GM12892 (cell line): ENCODE measurements at places on chromosomes 5 and 9.
A peak's percentile ranks its signal among the peaks of the same experiment; 100 is the strongest.

DNA sequence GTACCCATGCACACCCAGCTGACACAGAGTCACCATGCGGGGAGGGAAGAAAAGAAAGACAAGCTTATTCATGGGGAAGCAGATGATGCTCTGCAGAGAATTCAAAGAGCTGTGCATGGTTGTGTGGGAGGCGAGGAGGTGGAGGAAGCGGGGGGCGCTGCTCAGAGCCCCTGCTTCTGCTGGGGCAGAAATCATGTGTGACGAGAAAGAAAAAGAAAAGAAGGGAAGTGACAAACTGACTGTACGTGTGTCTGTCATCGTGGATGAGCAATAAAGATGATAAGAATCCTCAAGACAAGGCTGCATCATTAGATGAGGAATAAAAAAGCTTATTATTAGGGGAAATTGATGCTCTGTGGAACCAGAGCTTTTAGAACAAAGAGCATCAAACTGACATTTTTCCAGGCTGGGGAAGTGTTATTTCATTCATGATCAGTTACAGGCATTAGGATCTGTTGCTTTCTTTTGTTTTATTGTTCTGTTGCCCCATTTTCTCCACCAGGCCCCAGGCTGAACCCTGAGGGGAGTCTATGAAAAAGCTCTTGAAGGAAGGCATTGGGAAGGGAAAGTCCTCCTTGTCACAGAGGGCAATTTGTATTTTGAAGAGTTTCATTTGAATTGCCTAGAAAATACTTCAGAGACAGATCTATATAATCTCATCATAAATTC, 20.3 kb upstream of the SH3RF2 start:
- DNase-seq: no peak

DNA sequence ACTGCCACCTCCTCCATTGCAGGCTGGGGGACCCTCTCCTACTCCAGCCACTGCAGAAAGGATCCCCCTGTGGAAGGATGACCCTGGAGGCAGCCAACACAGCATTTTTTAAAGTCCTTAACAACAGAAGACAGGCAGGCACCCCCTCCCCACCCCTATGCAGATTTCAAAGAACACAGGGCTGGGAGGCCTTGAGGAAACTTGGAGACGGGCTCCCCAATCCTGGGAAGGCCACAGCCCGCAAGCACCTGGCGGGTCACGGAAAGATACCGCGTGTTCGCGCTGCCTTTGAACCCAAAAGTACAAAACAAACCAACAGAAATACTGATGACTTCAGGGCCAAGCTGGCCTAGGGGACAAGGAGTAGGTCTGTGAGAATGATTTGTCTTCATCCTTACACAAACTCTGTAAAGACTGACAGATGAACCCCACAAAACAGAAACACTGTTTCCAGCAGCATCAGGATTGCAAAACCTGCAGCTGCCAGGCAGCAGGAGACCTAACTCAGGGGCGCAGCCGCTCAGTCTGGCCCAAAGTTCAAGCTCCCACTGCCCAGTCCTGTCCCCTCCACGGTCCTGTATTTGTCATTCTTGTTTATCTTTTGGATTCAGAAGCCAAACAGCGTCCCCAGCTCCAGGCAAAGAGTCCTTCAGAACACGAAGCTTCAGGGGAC, 13.8 kb downstream of the VAV2 start:
- DNase-seq: no peak

- no peak for DNase-seq
Measured at GRCh38 chr5:71969460-71969859, 137.8 kb upstream of the MAP1B start.

DNA sequence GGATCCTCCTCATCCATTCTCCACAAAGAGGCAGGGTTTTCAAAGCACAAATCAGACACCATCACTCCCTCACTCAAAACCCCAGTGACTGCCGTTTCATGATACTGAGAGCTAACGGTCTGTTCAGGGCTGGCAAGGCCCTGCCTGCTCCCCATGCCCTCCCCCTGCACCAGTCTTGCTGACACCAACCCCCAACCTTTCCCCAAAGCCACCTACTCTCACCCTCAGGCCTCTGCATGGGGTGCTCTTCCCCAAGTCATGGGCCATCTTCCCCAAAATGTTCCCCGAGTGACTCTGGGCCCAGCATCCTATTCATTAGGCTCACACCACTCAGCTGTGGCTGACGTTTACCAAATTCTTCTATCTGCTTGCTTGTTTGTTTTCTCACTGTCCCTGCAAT, 21.7 kb upstream of the OLFM1 start:
- DNase-seq: no peak

DNA sequence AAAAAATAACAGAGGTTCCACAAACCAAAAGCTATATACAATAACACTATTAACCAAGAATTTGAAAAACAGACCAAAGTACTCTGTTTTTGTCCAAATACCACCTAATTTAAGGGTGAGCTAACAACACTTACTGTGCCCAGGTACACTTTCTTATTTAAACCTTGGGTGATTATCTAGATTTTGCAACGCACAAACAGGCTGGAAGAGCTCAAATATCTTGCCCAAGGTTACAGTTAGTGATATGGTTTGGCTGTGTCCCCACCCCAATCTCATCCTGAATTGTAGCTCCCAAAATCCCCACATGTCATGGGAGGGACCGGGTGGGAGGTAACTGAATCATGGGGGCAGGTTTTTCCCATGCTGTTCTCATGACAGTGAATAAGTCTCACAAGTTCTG, 58.9 kb downstream of the CDK5RAP2 start:
- no peak for DNase-seq

- no peak for DNase-seq
Measured at GRCh38 chr5:3511934-3512333, 83.7 kb upstream of the IRX1 start.

GRCh38 chr5:59887274-59887673, 6.3 kb downstream of the PDE4D start:
- DNase-seq: no peak

- no peak for DNase-seq
Measured at GRCh38 chr5:6886866-6887265, 173.6 kb downstream of the TENT4A start.

GRCh38 chr5:123107343-123108244, 18.6 kb downstream of the PRDM6 start:
- DNase-seq: no peak

GRCh38 chr9:137429974-137430722, 7.0 kb downstream of the NOXA1 start:
- peak; percentile 74 for DNase-seq

DNA sequence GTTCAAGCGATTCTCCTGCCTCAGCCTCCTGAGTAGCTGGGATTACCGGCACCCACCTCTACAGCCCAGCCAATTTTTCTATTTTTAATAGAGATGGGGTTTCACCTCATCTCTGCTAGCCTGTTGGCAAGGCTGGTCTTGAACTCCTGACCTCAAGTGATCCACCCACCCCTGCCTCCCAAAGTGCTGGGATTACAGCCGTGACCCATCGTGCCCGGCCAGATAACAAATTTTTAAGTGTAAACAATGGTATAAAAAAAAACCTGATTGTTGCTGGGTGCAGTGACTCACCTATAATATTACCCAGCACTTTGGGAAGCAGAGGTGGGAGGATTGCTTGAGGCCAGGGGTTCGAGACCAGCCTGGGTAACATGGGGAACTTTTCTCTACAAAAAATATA, 28.0 kb upstream of the N4BP3 start:
- no peak for DNase-seq

DNA sequence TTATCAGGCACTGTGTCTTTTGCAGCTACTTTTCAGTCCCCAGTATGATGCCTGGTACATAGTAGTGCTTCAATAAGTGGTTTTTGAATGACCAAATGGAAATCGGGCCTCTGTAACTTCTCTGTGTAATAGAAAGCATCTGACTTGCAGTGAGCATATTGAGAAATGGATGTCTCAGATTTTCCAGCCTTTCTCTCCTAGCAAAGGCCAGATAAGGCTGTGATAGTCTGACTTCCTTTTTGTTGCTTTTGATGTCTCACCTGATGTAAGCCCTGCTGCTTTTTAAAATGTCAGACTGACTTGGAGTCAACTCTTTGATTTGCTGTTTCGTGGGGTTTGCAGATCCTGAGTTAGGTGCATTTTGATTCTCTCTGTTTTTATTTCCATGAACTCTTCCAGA, 590.0 kb upstream of the ZNF608 start:
- DNase-seq: no peak

DNA sequence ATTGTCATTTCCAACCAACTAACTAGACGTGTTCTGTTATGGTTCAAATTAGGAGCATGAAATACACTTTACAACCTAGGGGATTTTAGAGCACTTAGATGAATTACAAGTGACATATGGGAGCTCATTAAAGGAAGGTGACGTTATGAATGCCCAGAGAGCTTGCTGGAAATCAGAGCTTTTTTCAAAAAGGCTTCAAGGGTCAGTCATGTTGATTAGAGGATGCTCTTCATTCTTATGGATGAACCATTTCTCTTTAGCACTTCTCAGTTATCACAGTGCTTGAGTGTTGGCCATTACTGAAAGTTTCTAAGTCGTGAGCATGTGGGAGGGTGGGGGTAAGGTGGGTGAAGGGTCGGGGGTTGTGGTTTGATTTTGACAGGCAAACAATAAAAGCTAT, 1245.5 kb upstream of the DMAC1 start:
- DNase-seq: no peak

DNA sequence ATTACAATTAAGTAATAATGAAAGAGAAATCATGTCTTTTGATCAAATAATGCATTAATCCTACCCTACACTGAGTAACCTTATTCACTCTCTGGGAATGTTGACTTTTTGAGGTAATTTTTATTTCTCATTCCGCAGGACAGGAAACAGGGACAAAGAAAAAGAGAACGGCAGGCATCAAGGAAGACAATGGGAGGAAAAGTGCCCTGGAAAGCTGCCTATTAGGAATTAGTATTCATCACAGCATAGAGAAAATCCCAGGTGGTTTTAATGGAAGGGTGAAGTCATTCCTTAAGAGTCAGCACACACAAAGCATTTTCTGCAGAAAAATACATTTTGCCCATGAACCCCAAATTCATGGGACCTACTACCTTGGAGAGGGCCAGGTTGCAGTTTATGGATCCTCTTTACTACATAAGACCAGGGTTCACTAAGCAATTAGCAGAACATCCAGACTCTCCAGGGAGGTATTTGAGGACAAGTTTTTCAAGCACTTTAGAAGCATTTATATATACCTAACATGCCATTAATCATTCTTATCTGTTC, 9.4 kb downstream of the FSTL4 start:
- no peak for DNase-seq
